Umbilical cord (tissue), 2 donors: ENCODE measurements at places on chromosomes 2 and 18.

DNA sequence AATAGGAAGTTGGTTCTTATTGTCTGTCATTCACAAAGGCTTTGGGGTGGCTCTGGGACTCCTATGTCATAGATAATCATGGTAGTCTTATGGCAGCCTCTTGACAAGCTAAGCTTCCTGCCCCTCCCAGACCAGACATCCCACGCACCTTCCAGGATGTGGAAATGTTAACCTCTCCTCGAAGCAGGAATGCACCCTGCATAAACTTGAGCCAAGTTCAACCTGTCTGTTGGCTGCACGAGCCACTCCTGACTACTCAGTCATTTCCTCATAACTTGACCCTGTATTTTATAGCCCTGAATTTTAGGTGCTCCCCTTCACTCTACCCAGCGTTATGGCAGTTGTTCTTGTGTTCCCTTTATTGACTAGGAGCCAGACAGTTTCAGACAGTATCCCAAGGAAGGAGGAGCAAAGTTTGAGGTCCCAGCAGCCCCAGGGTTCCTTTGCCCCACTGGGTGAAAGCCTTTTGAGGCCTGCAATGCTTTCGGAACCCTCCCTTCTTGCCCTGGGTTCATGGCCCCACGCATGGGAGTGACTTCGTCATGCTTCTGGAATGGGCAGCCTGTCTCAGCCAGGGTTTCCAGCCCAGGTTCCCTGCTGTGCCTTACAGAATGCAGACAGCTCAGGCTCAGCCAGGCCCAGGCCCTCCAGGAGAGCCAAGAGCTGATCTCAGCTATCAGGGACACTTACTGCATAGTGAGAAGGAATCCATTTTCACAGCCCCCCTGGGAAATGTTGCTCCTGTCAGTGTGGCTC is 15.6 kb upstream of the INO80C start:
- DNase-seq, result peak; percentile 87

- no peak for DNase-seq
These were observed 9.6 kb downstream of the CPLX4 start for GRCh38 chr18:59308938-59309260.

- DNase-seq, result peak; percentile 28
These were observed 75.0 kb upstream of the MSTN start for GRCh38 chr2:190137561-190137960.

DNA sequence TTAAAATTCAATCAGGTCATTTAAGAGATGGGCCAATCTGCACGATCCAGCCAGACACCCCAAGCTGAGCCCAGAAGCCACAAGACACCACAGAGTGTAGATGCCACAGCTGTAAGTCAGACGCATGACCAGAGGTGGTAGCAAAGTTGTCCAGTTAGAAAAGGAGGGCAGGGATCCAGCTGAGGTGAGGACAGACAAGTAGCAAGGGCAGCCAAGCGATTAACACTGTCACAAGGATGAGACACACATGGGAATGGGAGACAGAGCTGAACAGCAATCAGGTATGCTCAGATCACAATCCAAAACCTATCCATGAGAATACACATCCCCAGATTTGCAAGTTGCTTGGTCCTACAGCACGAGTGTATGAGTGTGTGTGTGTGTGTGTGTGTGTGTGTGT is 143.4 kb upstream of the STK17B start:
- DNase-seq, result no peak

- no peak for DNase-seq
These were observed 127.1 kb downstream of the CERS6 start for GRCh38 chr2:168583064-168583709.

DNA sequence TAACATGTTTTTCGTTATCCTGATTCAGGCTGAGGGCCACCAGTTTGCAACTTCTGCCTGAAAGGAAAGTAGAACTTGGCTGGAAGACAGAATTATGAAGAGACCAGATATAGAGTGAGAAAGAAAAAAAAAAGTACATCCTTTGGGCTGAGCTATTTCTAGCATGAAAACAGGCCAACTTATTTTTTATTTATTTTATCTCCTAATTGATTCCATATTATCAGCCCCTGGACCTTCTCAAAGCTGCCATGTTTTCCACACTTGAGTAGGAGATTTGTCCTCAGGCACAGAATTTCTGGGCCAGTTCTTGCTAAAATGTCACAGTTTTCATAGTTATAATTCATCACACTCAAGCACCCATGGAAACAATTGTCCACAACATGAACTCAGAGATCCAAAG is 586.8 kb upstream of the CNTNAP5 start:
- no peak for DNase-seq

- DNase-seq, result no peak
These were observed 24.9 kb upstream of the DNMT3A start for GRCh38 chr2:25366629-25367028.

GRCh38 chr2:118721817-118722551 is 125.5 kb downstream of the EN1 start:
- DNase-seq, result no peak

DNA sequence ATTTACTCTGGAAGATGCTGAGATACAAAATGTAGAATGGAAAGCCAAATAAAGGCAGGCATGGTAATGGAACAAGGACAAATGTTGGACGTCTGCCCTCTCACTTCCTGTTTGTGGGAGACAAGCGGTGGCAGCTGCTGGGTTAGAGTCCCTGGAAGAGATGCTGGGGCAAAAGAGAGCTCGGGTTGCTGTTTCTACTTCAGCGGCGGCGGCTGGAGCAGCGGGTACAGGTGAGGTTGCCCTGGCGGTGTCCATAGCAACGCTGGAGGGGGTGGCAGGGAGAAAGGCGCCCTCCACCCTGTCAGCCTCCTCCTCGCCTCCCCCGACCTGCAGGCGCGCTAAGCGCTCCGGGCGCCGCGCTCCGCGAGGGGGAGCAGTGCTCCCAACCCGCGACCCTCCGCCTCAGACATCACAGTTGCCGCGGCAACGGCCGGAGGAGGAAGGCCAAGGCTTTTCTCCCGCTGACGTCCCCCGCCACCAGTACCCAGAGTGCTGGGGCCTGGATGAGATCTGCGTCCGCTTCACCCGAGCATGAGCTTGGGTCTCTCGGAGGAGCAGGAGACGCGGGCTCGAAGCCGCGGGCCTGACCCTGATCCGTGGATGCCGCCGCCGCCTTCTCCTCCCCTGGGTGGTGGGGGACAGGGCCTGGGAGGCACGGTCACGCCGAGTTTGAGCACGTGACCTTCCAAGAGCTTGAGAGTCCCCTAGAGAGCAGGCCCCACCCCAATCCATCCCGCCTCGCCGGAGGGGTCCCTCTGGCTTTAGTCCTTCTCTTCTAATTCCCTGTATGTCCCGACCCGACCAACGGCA is 65.6 kb downstream of the NOL4 start:
- peak; percentile 72 for DNase-seq

DNA sequence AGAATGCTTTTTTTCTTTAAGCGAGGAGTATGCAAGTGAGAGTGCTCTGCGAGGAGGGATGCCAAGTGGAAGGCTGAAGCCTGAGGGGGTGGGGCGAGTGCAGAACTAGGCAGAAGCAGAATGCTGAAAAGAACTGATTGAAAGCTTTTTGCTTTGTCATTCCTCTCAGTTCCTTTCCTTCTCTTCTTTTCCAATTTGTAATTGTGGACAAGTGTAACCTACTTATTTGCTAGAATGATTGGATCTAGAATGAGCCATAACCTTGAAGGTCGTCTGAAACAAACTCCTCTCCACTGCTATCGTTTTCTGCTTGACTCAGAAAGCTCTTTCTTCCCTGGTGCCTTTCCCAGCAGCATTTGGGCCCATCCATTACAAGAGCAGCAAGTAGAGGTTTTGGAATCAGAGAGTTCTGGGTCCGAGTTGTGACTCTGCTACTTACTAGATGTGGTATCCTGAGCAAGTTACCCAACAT is 115.3 kb downstream of the METTL8 start:
- DNase-seq, result peak; percentile 65

DNA sequence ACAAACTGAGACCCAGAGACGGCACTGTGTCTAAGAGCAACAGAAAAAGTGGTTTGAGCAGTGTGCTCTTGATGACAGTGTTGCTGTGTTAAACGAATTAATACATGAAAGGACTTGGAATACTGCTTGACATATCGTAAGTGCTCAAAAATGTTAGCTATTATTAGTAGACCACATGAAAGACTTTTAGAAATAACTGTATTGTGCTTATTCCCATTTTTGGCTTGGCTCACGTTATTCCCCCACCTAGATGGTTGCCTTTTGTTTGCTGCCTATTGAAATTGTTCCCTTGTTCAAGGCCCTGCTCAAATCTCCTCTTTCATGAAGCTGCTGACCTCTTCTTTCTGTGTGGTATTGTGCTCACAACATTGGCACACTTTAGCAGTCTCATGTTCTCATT is 27.8 kb upstream of the C2orf74 start:
- DNase-seq, result no peak

- DNase-seq, result no peak
These were observed 60.7 kb upstream of the ZNF532 start for GRCh38 chr18:58803978-58804377.

DNA sequence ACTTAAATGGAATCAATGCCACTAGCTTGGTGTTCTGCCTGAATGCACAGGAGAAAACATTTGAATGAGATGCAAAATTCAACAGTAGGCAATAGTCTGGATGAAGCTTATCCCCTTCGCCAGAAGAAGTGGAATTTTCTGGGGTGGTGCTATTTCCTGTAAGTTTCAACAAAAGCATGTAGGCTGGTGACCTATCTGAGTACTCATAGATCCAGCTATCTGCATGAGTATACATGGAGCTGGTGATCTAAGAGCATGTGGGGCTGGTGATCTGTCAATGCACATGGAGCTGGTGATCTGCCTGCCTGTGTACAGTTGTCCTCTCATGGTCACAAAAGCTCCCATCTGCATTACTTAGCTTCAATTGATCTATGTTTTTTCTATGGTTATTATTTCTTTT is 71.2 kb downstream of the SLC9A4 start:
- DNase-seq, result no peak

GRCh38 chr2:11224887-11225286 is 69.6 kb downstream of the SLC66A3 start:
- DNase-seq, result no peak

- no peak for DNase-seq
These were observed 22.7 kb downstream of the TTC32 start for GRCh38 chr2:19879120-19879519.

DNA sequence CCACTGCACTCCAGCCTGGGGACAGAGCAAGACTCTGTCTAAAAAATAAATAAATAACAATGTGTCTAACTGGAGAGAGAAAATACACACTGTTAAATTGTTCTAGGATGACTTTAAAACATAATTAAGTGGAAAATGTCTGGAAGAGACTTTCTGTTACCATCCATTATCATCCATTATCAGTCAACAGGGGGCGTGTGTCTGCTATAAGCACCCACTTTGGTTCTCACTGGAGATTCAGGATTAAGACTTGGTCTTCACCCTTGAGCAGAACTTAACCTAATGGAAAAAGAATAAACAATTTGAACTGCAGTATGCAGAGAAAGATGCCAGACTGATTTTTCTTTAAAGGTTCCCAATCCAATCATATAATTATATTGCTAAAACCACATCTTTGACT is 999.8 kb upstream of the GYPC start:
- no peak for DNase-seq

DNA sequence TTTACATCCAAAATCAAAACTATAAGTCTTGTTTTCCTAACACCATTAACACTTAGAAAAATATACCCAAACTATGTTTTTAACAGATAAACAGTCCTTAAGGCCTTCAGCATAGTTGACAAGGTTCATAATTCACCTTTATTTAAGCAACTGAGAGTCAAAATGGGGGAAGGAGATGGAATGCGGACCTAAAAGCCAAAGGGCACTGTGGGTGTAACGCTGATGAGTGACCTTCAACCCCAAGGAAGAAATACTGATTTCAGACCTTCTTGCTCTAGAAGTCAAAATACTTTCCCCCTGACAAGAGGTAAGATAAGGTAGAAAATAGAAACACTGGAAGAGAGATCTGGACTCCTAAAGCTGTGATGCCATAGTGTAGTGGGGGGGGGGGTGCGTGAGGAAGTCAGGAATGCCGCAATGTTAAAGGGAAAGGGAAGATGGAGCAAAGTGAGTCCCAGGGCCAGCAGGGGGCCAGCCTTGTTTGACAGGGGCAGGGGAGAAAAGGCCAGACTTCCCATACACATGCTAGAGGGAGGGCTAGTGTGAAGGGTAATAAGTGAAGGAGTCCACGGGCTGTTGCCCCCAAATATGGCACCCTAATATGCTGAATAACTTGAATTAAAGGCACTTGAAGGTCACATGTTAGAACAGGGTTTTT is 31.4 kb downstream of the CCDC93 start:
- no peak for DNase-seq

DNA sequence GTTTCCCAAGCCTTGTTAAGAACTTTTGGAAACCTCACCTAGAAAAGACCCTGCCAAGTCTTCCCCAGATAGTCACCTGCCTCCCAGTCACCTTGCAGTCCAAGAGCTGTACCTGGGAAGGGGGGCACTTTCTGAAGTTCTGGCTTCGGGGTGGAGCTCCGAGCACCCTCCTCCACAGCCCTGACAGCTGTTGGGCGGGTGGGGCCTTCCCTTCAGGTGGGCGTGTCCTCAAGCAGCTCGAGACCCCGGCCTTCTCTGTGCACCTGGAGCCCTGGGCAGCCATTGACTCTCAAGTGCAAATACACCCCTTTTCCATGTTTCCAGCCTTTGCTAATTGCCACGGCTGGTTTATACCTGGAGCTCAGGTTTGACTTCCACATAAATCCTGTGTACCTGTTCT is 37.0 kb upstream of the IGFBP5 start:
- DNase-seq, result no peak

GRCh38 chr2:54459037-54459441 is 2.9 kb downstream of the SPTBN1 start:
- DNase-seq, result no peak

DNA sequence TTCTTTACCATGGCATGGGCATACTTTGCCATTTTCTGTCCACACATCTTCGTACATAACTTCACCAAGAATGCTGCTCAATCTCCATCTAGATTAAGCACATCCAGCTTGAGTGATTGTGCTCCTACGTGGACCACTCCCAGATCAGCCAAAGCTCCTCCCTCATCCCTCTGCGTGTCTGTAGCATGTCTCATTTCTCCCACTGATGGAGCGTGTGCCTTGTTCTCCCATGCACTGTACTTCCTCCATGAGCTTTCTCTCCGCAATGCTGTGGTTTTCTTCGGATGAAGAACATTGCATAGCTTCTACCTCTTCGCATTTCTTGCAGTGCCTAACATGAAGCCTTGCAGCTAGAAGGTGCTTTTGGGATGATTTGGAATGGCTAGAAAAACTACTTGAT is 13.5 kb downstream of the CCL20 start:
- DNase-seq, result no peak

- no peak for DNase-seq
These were observed 49.8 kb upstream of the RAB6D start for GRCh38 chr2:131413785-131414184.

GRCh38 chr2:16186661-16187481 is 246.5 kb downstream of the MYCN start:
- no peak for DNase-seq

DNA sequence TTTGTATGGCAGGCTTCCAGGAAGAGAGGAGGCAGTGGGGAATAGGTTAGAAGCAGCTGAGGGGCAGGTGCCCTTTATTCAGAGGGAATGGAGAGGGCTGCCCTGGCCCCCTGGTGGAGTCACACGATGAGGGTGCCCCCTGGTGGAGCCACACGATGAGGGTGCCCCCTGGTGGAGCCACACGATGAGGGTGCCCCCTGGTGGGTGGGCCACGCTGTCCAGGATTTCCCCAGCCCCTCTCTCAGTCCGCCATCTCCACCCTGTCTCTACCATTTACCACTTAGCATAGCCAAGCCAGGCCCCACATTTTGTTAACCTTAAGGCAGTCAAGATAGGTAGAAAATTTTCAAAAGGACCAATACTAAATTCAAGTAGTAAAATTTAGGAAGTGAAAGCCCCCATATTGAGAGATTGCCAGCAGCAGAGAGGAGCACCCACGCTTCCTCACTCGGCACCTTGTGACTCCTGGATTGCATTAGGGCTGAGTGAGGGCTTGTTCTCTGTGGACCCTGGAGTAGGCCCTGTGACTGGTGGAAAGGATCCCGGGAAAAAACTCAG is 10.4 kb upstream of the FAM228A start:
- DNase-seq, result no peak
